ENCODE measurements at places on chromosomes 12 and 14.

DNA sequence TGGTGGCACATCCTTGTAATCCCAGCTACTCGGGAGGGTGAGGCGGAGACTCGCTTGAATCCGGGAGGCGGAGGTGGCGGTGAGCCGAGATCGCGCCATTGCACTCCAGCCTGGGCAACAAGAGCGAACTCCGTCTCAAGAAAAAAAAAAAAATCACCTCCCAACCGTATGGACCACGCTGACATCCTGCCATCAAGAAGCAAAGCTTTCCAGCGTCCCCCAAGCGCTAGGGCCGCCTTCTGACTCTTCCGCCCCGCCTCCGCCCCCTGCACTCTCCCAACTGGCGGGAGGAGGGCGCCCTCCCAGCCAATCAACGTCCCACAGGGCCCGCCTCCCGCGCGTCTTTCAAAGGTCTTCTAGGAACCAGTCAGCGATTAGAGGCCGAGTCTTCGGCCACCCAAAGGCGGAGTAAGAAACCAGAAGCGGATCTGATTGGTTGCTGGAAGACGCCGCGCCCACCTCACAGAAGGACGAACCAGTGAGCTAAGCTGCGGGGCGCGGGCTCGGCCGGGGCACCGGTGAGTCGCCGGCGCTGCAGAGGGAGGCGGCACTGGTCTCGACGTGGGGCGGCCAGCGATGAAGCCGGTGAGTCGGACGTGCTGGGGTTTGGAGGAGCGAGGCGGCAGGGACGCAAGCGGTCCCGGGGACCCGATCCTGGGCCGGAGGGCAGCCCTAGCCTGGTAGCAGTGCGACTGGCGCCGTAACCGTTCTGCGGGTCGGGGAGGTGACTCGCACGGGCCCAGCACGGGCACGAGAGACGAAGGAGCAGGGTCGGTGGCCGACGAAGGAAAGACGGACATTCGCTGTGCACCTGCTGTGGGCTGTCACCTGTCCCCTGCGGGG lies at the start of gene CDKN3:
Gene CDKN3 (plus strand): TSS at position 515 of the 843 bp plus-strand sequence. CDS start 62 bp downstream, at position 577.
- H3K36me3 ChIP-seq, result peaks cover 7% of the 10 kb centered on the region
- H3K27me3 ChIP-seq, result peaks cover 5% of the 10 kb centered on the region
- peak within 1 kb of the TSS; percentile 84 for H3K4me3 ChIP-seq
- H3K27ac ChIP-seq, result peak within 1 kb of the TSS; percentile 32
- peaks cover 9% of the 10 kb centered on the region for H3K4me1 ChIP-seq

- no peak for DNase-seq
- no peaks in the 10 kb centered on the region for H3K27me3 ChIP-seq
- H3K36me3 ChIP-seq, result no peaks in the 10 kb centered on the region
- no peak overlapping the region for H3K27ac ChIP-seq
- no peak overlapping the region for H3K4me3 ChIP-seq
These were observed 72.2 kb downstream of the FGD4 start for GRCh38 chr12:32471591-32472001.

DNA sequence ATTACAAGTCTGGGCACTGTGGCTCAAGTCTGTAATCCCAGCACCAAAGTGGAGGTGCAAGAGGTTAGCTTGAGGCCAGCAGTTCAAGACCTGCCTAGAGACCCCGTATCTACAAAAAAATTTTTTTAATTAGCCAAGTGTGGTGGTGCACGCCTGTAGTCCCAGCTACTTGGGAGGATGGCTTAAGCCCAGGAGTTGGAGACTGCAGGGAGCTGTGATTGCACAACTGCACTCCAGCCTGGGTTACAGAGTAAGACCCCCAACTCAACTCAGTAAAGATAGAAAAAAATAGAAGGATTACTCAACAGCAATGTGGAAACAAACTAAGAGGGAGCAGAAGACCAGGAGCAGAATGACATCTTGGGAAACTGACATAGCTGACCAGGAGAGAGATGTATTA lies 13.3 kb downstream of the SBNO1 start:
- H3K27me3 ChIP-seq, result no peaks in the 10 kb centered on the region
- H3K36me3 ChIP-seq, result peaks cover 48% of the 10 kb centered on the region
- no peak overlapping the region for H3K4me3 ChIP-seq
- peaks cover 43% of the 10 kb centered on the region for H3K4me1 ChIP-seq
- DNase-seq, result no peak

DNA sequence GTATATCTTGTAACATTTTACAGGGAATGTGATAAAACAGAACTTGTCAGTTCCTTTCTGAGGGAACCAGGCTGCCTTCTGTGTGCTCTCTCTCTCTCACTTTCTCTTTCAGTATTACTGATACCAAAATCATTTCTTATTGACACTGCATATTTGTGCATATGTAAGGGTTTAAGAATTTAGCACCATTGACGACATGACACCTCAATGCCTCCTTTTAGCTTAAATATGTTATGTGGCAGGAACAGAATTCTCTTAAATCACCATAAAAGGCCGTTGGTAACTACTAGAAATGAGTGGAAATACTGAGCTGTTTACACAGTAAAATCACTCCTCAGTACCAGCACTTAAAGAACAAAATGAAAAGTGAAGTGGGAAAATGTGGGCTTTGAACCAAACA lies 457.7 kb upstream of the SYT1 start:
- H3K4me1 ChIP-seq, result no peaks in the 10 kb centered on the region
- no peak for DNase-seq
- no peaks in the 10 kb centered on the region for H3K36me3 ChIP-seq
- H3K27ac ChIP-seq, result no peak overlapping the region
- H3K4me3 ChIP-seq, result no peak overlapping the region

DNA sequence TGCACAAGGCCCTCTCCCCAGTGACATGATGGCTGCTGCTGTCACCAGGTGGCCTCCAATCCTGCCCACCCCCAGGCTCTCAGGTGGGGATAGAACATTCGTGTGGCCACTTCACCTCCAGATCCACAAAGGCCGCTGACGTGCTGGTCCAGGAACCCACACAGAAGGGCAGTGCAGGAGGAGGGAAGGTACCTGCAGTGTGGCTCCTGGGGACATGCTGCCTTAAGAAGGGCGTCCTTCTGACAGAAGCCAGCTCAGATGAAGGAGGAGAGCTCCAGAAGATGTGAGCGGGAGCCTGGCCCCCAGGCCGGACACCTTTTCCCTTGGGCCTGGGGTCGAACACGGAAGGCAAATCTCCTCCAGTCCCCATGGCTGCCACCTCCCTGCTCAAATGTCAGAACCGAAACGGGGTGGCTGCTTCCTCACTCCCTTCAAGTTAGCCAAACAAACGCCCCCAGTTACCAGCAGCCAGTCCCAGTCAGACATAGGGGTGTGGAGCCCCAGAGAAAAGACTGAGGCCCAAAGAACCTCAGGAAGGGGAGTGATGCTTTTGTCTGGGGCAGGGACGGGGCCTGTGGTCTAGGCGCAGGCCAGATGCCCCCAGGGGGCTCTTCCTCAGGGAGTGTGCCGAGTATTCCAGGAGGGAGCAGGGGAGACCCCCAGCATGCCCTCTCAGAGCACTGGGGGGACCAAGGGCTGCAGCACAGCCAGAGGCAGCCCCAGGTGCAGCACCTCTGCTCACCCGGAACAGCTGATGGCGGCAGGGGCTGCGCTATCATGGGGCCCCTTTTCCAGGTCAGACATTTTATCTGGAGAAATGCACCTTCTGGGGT lies 155.9 kb downstream of the CALM1 start:
- DNase-seq, result no peak
- H3K36me3 ChIP-seq, result no peaks in the 10 kb centered on the region
- no peak overlapping the region for H3K4me3 ChIP-seq
- peaks cover 5% of the 10 kb centered on the region for H3K4me1 ChIP-seq
- no peak overlapping the region for H3K27ac ChIP-seq
- no peaks in the 10 kb centered on the region for H3K27me3 ChIP-seq

- no peak overlapping the region for H3K4me3 ChIP-seq
- H3K36me3 ChIP-seq, result no peaks in the 10 kb centered on the region
- no peak overlapping the region for H3K27ac ChIP-seq
- H3K4me1 ChIP-seq, result no peaks in the 10 kb centered on the region
- DNase-seq, result no peak
- peaks cover 45% of the 10 kb centered on the region for H3K27me3 ChIP-seq
These were observed 11.5 kb downstream of the AK7 start for GRCh38 chr14:96403409-96403808.

GRCh38 chr14:21999402-21999801 lies 325.8 kb upstream of the OR4E1 start:
- no peaks in the 10 kb centered on the region for H3K27me3 ChIP-seq
- peaks cover 6% of the 10 kb centered on the region for H3K36me3 ChIP-seq
- DNase-seq, result no peak

DNA sequence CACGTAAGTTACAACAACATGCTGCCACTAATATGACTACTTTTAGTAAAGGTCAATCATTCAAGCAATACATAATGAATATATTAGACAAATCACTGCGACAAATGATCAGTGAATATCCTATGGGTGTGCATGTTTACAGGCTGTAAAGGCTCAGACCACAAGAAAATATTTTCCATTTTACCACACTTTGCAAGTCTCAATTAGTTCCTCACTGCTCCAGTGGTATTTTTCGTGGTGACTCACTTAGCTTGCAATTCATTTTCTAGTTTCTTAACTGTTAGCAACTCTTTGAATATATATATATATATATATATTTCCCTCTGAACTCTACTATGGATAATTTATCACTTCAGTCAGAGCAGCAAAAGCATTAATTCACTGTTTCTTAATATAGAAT lies 96.9 kb downstream of the EML5 start:
- H3K36me3 ChIP-seq, result no peaks in the 10 kb centered on the region
- H3K27ac ChIP-seq, result no peak overlapping the region
- no peak overlapping the region for H3K4me3 ChIP-seq
- no peak for DNase-seq
- H3K4me1 ChIP-seq, result no peaks in the 10 kb centered on the region

- no peaks in the 10 kb centered on the region for H3K27me3 ChIP-seq
- no peaks in the 10 kb centered on the region for H3K4me1 ChIP-seq
- no peaks in the 10 kb centered on the region for H3K36me3 ChIP-seq
- H3K4me3 ChIP-seq, result no peak overlapping the region
- no peak overlapping the region for H3K27ac ChIP-seq
These were observed 34.3 kb upstream of the DCN start for GRCh38 chr12:91216871-91217270.

- peaks cover 3% of the 10 kb centered on the region for H3K36me3 ChIP-seq
- H3K27me3 ChIP-seq, result no peaks in the 10 kb centered on the region
- no peaks in the 10 kb centered on the region for H3K4me1 ChIP-seq
- DNase-seq, result no peak
These were observed 14.9 kb upstream of the SCAF11 start for GRCh38 chr12:46005151-46005797.

DNA sequence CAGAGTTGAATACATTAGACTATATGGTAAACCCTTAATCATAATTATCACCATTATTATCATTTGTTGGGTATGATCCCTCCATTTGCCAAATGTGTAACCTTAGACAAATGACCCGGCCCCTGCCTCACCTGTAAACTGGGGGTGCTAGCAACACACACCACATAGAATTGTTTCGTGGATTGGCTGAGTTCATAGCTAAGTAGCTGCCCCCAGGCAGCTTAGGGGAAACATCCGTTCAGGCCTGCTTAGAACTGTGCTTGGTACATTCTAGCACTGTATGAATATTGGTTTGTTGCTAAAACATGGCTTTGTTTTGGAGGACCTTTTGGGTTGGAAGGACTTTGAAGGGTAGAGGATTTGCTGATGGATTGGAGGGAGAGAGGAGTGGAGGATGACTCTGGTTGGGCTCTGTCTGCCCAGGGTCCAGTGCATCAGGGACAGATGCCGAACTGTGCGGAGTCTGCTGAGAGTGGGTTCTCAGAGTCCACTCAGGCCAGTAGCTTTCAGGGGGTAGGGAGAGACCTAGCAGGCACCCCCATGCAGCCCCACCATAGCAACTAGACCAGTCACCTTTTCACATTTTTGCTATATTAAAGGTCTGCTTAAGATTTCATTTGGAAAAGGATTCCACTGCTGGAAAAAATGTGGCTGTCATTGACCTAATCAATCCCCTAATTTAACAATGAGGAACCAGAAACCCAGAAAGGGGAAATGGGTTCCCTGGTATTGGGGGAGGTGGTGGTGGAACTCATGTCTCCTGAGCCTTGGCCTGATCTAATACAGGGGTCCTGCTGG lies 2.2 kb downstream of the RIN3 start:
- peaks cover 11% of the 10 kb centered on the region for H3K36me3 ChIP-seq
- H3K27me3 ChIP-seq, result no peaks in the 10 kb centered on the region
- DNase-seq, result no peak
- H3K4me1 ChIP-seq, result peaks cover 64% of the 10 kb centered on the region
- peak overlapping the region; percentile 92 for H3K27ac ChIP-seq
- H3K4me3 ChIP-seq, result peak overlapping the region; percentile 85

GRCh38 chr14:70192915-70193314 lies 4.2 kb upstream of the SLC8A3 start:
- peaks cover 3% of the 10 kb centered on the region for H3K4me1 ChIP-seq
- no peaks in the 10 kb centered on the region for H3K36me3 ChIP-seq
- H3K27me3 ChIP-seq, result peaks cover 93% of the 10 kb centered on the region

GRCh38 chr14:74647061-74647677 lies 35.1 kb upstream of the LTBP2 start:
- no peak for DNase-seq
- no peaks in the 10 kb centered on the region for H3K36me3 ChIP-seq
- H3K27ac ChIP-seq, result no peak overlapping the region
- H3K4me1 ChIP-seq, result peaks cover 16% of the 10 kb centered on the region
- H3K4me3 ChIP-seq, result no peak overlapping the region

- peaks cover 11% of the 10 kb centered on the region for H3K4me1 ChIP-seq
- no peaks in the 10 kb centered on the region for H3K36me3 ChIP-seq
- no peak for DNase-seq
- peaks cover 65% of the 10 kb centered on the region for H3K27me3 ChIP-seq
These were observed 1.8 kb upstream of the CSRP2 start for GRCh38 chr12:76880519-76881023.

GRCh38 chr12:52837413-52837741 lies 3.3 kb upstream of the KRT79 start:
- H3K36me3 ChIP-seq, result no peaks in the 10 kb centered on the region
- H3K27me3 ChIP-seq, result peaks cover 65% of the 10 kb centered on the region
- DNase-seq, result no peak
- H3K4me1 ChIP-seq, result peaks cover 15% of the 10 kb centered on the region
- H3K4me3 ChIP-seq, result peak overlapping the region; percentile 54
- H3K27ac ChIP-seq, result no peak overlapping the region

- no peaks in the 10 kb centered on the region for H3K27me3 ChIP-seq
- DNase-seq, result no peak
- H3K36me3 ChIP-seq, result peaks cover 9% of the 10 kb centered on the region
- no peak overlapping the region for H3K4me3 ChIP-seq
- no peak overlapping the region for H3K27ac ChIP-seq
These were observed 28.0 kb upstream of the GXYLT1 start for GRCh38 chr12:42172441-42173210.

GRCh38 chr12:47473091-47473490 lies 232.7 kb downstream of the RPAP3 start:
- H3K27ac ChIP-seq, result no peak overlapping the region
- DNase-seq, result no peak
- no peaks in the 10 kb centered on the region for H3K36me3 ChIP-seq
- no peaks in the 10 kb centered on the region for H3K4me1 ChIP-seq
- peaks cover 34% of the 10 kb centered on the region for H3K27me3 ChIP-seq

Data from effector memory CD8-positive, alpha-beta T cell (primary cell).